CD4-positive, alpha-beta T cell treated with Interleukin-21 for 1 hour (primary cell): ENCODE measurements at places on chromosomes 6 and 20.

DNA sequence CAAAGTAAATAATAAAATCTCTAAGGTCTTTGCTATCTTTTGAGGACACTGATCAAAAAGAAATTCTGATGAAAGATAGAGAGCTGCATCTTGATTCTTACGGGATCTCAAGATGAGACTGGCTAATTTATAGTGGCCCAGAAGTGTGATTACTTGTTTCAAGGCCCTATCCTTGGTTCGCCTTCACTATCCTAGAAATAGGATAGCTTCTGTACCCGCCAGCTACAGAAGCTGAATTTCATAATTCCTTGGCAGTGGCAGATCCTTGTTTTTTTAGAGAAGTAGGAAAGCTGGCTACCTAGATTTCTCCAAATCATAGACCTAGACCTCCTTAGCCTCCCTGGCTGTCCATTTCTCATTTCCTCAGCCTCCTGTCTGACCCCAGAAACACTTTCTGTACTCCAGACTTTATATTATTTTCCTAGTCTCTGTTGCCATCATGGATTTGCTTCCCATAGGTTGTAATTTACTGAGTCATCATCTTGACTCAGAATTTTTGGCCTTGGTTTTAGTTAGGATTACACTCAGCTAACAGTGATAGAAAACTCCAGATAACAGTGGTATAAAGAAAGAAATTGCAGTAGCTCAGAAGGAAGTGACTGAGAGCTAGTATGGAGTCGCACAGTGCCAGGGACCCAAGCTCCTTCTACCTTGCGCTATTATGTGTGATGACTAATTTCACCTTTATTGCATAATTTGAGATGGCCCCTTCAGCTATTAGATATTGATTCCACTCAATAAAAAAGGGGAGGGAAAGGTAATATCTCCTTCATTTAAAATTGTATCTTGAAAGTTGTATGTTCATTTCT is 27.7 kb downstream of the PHF3 start:
- DNase-seq = no peak

- DNase-seq = no peak
Observed at GRCh38 chr6:134678436-134678889, 271.4 kb downstream of the ALDH8A1 start.

GRCh38 chr6:43221046-43221972 is 8.0 kb downstream of the DNPH1 start:
- no peak for DNase-seq

- no peak for DNase-seq
Observed at GRCh38 chr6:81003156-81003555, 749.3 kb downstream of the TENT5A start.

DNA sequence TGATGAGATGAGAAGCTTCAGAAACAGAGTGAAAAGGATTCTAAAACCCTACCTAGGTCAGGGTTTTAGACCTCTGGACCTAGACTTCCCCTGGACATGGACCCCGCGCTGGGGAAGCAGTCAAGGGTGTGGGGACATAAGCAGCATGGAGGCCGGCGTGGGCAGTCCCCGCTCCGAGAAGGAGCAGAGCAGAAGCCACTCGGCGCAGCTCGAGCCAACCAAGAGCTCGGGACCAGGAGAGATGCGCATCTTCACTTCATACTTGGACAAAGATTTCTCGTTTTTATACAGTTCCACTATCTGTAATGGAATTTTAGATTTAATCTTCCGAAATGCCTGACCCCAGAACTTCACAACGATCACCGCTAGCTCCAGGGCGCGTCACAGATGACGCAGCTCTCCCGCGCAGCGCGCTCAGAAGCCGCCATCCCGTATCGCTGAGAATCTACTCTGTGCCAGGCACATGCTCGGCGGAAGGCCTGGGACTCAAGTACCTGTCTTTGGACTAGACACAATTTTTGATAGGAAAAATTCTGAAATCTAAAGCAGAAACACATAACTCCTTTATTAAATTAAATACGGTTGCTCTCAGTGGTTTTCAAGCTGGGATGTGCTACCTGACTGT is 60.3 kb downstream of the WDR27 start:
- DNase-seq = no peak

GRCh38 chr6:17484201-17484849 is 90.9 kb downstream of the CAP2 start:
- no peak for DNase-seq
